A172 (cell line): ENCODE measurements at places on chromosomes 6 and 20. TPM values are rescaled to one million over a fixed set of nuclear protein-coding genes. Genes with fewer than 3 reads are reported as not detected.
A peak's percentile ranks its signal among the peaks of the same experiment; 100 is the strongest.

GRCh38 chr20:17898548-17898994, 70.0 kb downstream of the SNX5 start:
- peak; percentile 65 for DNase-seq

GRCh38 chr6:135869857-135870256, 18.4 kb downstream of the PDE7B start:
- DNase-seq = no peak

GRCh38 chr6:119658917-119659316, 309.4 kb upstream of the MAN1A1 start:
- DNase-seq = no peak

- DNase-seq = no peak
Observed at GRCh38 chr20:59895908-59896307, 37.5 kb downstream of the SYCP2 start.

GRCh38 chr6:158552796-158553138, 7.1 kb upstream of the TMEM181 start:
- DNase-seq = no peak

DNA sequence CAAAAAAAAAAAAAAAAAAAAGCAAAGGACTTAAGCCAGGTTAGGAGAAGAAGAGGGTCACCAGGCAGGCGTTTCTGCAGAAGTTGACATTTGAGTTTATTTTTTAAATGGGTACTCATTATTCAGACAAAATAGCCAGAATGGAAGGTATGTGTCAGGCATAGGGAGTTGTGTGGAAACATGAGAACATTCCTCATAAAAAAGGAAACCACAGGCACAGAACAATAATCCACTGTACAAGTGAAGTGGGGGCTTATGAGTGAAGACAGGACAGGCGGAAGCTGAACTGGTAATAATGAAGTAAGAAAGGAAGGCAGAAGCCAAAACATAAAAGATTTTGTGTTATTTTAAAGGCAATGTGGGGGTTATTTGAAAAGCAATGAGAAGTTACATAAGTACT, 104.6 kb downstream of the EPB41L2 start:
- DNase-seq = no peak

DNA sequence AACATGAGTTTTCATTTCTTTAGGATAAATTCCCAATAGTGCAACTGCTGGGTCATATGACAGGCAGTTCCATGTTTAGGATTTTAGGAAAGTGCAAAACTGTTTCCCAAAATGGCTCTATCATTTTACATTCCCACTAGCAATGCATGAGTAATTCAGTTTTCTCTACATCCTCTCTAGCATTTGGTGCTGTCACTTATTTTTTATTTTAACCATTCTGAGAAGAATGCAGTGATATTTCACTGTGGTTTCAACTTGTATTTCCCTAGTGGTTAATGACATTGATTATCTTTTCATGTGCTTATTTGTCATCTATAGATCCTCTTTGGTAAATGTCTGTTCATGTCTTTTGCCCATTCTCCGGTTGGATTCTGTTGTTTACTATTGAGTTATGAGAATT, 82.7 kb downstream of the PHIP start:
- DNase-seq = no peak

DNA sequence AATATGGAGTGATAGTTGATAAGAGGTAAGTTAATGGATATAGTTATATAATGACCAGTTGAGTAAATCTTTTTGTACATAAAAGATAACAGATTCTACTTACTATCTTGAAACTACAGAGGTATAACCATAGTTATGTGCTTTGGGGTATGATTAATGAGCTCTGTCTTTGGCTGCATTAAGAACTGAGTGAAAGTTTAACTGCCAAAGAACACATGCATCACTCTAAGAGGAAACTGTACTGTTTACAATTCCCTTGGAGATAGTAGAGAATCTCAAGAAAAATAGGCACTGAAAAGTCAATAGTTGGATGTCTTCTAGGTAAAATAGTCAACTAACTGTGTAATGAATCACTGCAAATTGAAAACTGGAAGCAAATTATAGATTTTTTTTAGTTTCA, 1129.5 kb downstream of the EPHA7 start:
- no peak for DNase-seq

GRCh38 chr20:37361336-37361735, 15.4 kb downstream of the SRC start:
- DNase-seq = no peak

DNA sequence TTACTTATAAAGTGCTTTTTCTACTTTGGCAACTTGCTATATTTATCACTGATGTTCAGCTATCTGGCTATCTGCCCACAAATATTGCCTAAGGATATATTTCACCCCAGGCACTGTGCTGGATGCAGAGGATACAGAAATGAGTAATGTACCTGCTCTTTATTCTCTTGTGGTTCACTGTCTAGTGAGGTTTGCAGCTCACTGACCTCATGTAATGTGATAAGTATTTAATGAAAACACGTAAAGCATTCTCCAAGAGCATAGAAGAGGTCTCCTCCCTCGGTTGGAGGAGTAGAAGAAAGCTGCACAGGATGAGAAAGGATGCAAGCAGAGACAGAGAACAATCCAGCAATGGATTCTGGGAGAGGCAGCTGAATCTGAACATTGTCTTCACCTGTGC, 610.7 kb downstream of the CBLN4 start:
- no peak for DNase-seq

DNA sequence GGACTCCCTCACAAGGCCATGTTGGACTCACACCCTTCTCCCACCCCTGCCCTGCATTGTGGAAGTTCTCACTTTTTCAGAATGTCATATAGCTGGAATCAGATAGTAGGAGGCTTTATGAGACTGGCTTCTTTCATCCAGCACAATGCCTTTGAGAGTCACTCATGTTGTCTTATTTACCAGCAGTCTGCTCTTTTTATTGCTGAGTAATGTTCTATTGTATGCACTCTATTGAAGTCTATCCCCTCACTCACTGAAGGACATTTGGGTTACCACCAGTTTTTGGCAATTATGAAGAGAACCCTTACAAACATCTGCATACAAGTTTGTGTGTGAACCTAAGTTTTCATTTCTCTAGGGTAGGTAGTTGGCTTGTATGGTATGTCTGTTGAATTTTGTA, 80.8 kb upstream of the KCNK16 start:
- DNase-seq = no peak

- DNase-seq = no peak
Observed at GRCh38 chr6:166624275-166624674, 2.8 kb downstream of the RPS6KA2 start.

- DNase-seq = peak; percentile 13
Observed at GRCh38 chr6:38846844-38847243, 131.7 kb downstream of the DNAH8 start.

DNA sequence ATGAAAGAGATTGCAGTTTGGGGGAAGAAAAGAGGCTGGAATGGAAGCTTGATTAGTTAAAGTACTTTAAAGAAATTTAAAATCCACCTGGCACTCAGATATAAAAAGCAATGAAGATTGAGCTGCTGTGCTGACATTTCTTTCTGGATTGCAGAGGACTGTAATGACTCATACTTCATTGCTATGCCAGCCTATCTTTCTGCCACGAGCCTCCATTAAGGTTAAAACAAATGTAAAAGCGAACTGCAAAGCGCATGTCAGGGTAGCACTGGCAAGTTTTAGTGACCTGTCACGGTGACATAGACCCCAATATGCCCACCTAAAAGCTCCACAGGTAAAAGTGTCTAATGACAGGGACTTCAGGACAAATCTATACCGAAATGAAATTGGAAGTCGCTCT, 449.6 kb downstream of the C6orf118 start:
- peak; percentile 3 for DNase-seq

GRCh38 chr20:59043698-59044097, 1.1 kb upstream of the PRELID3B start:
- DNase-seq = no peak

GRCh38 chr20:52087471-52087870, 104.1 kb downstream of the ZFP64 start:
- no peak for DNase-seq

DNA sequence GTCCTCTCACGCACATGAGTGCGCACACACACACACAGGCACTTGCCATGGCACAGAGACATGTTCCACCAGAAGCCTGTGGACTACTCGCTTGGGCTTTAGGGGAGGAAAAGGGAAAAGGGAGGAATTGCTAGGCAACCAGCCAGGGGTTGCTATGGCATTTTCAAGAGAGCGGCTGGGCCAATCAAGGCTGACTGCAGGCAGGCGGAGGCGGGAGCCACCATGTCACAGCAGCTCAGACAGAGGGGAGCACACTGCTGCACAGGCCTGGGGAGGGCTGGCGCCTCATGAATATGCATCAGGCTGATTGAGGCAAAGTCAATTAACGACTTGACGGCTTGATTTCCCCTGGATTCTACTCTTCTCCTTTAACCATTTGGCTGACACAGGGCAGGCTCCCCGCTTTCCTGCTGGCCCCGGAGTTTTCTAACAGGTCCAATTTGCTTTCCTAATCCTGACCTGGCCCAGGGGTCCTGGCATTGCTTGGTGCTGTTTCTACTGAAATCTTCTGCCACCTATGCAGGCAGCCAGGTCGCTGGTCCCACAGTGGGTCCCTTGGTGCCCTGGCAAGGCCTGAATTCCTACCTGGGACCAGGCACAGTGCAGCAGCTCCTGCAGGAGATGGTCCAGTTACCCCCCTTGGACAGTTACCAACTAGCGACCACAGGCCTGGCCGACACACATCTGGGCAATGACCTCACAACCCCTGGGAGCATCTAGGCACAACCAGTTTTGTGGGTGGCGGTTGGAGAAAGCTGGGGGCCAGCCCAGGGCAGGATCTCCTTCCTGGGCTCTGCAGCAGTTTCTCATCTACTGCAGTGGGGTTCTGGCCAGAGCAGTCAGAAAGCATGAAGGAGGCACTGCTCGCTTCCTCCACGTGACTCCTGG, 52.1 kb downstream of the YTHDF1 start:
- DNase-seq = no peak

DNA sequence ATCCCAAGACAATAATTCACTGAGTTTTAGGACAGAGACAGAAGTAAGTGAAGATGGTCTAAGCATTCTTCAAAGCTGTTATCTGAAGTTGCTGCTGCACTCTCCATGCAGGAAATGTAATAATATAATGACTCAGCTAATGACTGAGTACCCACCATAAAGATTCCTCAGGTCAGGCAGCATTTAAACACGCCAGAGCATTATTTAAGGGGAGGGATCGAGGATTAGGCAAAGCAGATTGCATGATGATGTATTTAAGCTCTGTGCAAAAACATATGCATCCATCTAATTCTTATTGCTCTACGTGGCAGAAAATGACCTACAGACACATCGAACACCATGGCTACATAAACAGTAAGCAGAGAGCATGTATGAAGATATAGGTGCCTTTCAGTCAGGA, 216.4 kb downstream of the UNC5CL start:
- DNase-seq = no peak

DNA sequence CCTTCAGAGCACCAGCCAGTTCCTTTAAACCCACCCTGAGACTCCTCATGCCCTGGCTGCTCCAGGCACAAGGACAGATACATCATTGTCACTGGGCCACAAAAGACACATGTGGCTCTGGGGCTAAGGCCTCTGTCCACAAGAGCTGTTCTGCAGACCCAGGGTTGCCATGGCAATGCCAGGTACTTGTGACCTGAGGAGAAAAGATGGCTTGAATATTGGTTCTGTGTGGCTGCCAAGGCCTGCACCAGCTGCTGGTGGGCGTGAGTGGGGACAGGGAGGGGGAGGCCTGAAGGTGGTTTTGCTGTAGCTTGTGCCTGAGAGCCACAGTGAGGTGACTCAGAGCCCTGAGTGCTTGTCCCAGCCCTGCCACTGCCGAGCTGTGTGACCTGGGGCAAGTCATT, 31.8 kb downstream of the SAYSD1 start:
- no peak for DNase-seq

GRCh38 chr20:62495749-62496567, 20.2 kb upstream of the GATA5 start:
- DNase-seq = no peak

- no peak for DNase-seq
Observed at GRCh38 chr6:31968326-31968725, 3.6 kb downstream of the DXO start.

DNA sequence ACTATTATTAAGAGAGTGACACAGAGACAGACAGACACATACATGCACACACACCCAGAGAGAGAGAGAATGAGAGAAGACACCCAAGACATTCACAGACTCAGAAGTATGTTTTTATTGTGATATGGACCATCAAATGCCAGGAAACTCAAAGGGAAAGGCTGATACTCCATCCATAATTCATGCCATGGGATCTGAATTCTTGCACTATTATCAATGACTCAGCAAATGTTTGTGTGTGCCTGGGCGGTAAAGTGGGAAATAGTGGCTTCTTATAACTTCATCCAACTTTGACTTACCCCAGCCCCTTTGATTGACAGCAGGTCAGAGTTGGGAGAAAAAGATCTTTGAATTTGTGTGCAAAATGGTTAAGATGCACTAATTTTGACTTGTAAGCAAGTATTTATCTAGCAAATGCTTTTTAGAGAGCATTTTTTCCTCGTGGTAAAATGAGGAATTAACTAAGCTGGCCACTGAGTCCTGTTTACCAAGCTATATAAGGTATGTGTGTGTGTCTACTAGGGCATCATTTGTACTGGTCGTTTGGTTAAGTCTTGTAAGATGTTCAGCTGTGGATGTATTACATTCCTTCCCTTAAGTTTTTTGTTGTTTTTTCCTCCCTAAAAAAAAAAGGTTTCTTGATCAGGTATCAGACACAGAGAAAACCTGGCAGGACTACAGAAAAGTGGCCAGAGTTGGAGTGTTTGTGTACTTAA, 3.0 kb upstream of the CCN2 start:
- DNase-seq = peak; percentile 44

DNA sequence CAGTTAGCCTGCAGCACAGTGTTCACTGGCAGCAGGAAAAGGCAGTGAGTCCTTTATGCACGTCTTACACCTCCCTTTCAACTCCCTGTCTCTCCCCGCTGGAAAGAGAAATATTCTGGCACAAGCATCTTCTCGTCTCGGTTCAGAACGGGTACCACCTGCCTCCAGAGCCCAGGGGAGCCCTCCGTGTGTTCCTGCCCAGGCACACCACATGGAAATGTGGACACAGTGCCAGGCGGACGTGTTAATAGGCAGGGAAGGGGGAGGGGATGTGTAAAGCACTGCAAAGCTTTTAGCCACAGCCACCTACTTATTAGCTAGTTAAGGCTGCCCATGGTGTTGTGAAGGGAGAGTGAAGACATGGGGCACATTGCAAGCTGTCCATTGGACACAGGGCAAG, 219.7 kb downstream of the FARS2 start:
- no peak for DNase-seq

GRCh38 chr6:81749707-81750106, 2.8 kb downstream of the TENT5A start:
- DNase-seq = no peak

- DNase-seq = no peak
Observed at GRCh38 chr6:44820321-44820720, 432.8 kb downstream of the CDC5L start.

GRCh38 chr6:45378334-45378926, 696 bp upstream of the SUPT3H start:
- DNase-seq = no peak

GRCh38 chr20:11128220-11128718, 454.5 kb upstream of the JAG1 start:
- no peak for DNase-seq

- DNase-seq = no peak
Observed at GRCh38 chr6:43192911-43193310, 10.9 kb downstream of the CUL9 start.

GRCh38 chr6:162387718-162388382, 339.7 kb downstream of the PRKN start:
- DNase-seq = no peak

TRIM10 gene
- total RNA-seq = not detected in 2 replicates

FAM209B gene
- not detected in 2 replicates for total RNA-seq

ZC2HC1B gene
- total RNA-seq = not detected in 2 replicates

SMOC2 gene
- not detected in 2 replicates for total RNA-seq

PCNA gene
- 524 and 529 TPM in 2 replicates for total RNA-seq

DNAH8 gene
- not detected in 2 replicates for total RNA-seq

LTA gene
- total RNA-seq = not detected in 2 replicates

C20orf144 gene
- 0.05 TPM in 1 of 2 replicates, not detected in the other for total RNA-seq

BMP2 gene
- total RNA-seq = not detected in 2 replicates
